PC-9 (cell line): ENCODE measurements at places on chromosomes 13 and 19. TPM values are rescaled to one million over a fixed set of nuclear protein-coding genes. Genes with fewer than 3 reads are reported as not detected.

- DNase-seq = no peak
Observed at GRCh38 chr13:51590231-51590970, 6.1 kb downstream of the WDFY2 start.

DNA sequence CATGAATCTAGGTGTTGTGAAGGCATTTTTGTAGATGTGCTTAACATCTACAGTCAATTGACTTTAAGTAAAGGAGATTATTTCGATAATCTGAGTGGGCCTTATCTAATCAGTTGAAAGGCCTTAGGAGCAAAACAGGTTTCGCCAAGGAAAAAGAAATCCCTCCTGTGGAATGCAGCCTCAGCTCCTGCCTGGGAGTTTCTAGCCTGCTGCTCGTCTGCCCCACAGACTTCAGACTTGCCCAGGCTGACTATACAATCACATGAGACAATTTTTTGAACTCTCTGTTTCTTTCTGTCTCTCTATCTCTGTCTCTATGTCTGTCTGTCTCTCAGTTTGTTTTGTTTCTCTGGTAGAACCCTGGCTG, 312.5 kb downstream of the OLFM4 start:
- DNase-seq = no peak

ZNF805 gene
- 13.5 and 19.8 TPM in 2 replicates for total RNA-seq

- DNase-seq = no peak
Observed at GRCh38 chr13:22926748-22927400, 253.9 kb upstream of the SGCG start.

GRCh38 chr13:68927387-68928026, 1180.1 kb upstream of the ATXN8OS start:
- DNase-seq = no peak

GRCh38 chr19:49403404-49404187, 15.5 kb downstream of the KASH5 start:
- peak; percentile 67 for DNase-seq
